ENCODE measurements at places on chromosomes 5 and 9.

- DNase-seq = no peak
These were observed 163.7 kb upstream of the ACO1 start for GRCh38 chr9:32220750-32221149.

GRCh38 chr5:96714951-96715451 lies 52.8 kb downstream of the CAST start:
- peak; percentile 62 for DNase-seq

DNA sequence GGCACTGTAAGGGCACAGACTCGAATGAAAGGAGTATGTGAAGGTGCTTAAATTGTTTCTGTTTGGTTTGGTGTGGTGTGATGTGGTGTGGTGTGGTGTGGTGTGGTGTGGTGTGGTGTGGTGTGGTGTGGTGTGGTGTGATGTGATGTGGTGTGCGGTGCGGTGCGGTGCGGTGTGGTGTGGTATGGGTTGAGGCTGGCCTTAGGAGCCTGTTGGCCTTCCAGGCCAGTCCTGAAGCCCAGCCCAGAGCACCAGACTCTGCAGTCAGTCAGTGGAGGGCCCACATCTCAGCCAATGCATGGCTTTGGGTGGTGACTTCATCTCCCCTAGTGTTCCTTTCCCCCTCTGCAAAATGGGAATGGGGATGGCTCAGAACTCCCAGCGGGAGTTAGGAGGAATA lies 85.8 kb downstream of the KCNIP1 start:
- no peak for DNase-seq

DNA sequence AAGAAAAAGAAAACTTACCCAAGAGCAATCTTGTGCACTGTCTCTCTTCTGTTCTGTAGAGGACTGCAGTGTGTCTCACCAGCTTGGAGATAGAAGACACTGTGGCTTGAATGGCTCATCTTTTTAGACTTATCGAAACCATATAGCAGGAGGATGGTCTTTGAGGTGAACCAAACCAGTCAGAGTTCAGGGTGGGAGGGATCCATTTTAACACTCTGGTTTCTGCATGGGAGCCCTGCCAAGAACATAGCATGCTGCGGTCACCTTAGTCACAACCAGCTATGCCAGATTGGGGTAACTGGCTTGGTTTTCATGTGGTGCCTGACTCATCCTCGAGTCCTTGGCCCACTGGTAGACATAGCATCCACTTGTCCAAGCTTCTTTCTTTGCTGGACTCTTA lies 135.1 kb downstream of the PAPPA start:
- DNase-seq = no peak

DNA sequence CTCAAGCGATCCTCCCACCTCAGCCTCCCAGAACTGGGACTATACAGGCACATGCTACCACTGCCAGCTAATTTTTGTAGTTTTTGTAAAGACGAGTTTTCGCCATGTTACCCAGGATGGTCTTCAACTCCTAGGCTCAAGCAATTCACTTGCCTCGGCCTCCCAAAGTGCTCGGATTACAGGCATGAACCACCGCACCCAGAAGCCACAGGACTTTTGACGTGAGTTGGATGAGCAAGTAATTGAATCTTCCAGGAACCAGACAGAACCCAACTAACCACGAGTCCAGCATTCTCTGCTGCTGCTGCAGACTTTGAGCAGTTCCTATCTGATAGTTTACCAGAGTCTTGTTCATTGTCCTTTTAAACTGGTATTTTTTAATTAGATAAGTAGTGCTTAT lies 9.6 kb upstream of the ATP6V0E1 start:
- no peak for DNase-seq

GRCh38 chr9:37915911-37916470 lies 12.1 kb upstream of the SLC25A51 start:
- no peak for DNase-seq

GRCh38 chr5:106730912-106731311 lies 939.8 kb downstream of the EFNA5 start:
- no peak for DNase-seq

- peak; percentile 68 for DNase-seq
These were observed 28.9 kb upstream of the SERINC5 start for GRCh38 chr5:80284720-80285119.

GRCh38 chr9:33438926-33439680 lies 8.3 kb downstream of the AQP3 start:
- no peak for DNase-seq

DNA sequence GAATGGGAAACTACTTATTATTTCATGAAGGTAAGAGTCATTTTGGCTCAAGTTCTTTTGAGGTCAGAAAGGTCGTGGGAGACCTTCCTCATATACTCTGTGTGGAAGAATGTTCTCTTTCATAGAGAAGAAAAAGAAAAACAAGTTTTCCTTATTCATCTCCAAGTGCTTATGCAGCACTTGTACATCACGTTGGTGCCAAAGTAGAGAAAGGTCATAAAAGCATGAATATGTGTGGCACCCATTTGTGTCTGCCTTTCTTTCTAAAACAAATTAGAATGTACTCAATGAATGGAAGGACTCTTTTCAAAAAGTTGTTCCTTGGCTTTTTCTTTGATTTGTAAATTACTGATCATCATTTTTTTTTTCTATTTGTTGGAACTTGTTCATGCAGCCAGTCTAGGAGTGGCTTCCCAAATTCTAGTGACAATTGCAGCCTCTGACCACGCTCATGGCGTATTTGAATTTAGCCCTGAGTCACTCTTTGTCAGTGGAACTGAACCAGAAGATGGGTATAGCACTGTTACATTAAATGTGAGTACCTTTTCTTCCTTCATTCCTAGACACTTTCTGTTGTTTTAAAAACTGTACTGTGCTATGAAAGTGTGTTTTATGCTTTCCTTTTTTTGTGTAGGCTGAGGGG lies 122.4 kb downstream of the ADGRV1 start:
- no peak for DNase-seq

GRCh38 chr9:123112015-123112975 lies 78.8 kb downstream of the GPR21 start:
- no peak for DNase-seq

GRCh38 chr5:91118796-91119195 lies 264.3 kb downstream of the ARRDC3 start:
- DNase-seq = no peak

All from KBM-7 (cell line).